ENCODE measurements at places on chromosomes 5 and 9.

DNA sequence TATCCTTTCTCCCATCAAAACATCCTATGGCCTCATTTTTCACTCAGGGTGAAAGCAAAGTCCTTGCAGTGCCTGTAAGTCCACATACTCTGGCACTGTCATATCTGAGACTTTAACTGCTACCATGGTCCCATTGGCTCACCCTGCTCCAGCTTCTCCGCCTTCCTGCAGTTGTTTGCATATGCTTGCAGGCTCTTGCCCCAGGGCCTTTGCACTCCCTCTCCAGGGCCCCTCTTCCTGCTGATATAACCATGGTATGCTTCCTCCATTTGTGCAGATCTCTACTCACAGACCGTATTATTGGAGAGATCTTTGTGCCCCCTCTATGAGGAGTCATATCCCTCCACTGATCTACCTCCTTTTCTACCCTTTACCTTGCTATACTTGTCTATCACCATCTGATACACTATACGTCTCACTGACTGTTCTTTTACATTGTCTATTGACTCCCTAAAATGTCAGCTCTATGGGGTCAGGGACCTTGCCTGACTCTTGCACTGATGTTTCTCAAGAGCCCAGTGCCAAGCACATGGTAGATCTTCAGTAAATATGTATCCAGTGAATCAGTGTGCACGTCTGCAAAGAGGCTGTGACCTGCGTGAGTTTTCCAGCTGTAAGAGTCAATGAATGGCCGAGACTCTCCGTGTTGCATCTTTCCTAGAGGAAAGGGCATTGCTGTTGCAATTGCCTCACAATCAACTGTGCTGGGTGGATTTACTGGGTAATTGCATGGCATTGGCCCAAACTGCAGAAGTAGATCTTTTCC lies 81.7 kb upstream of the CPEB4 start:
- DNase-seq = no peak

DNA sequence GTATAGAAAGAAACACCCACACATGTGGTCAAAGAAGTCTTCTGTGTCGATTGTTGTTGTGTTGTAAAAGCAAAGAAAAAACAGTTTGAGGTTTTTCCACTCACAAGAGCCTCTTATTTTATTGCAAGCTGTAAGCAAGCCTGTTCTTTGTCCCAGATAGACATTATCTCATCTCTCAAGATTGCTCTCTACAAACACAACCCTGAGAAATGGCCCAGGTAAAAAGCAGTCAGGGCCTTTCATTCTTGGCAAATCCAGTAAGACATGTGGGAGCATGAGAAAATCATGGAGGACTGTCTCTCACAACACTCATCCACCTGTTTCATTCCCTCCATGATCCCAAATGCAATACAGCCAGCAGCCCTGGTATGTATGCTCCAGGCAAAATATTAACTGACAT lies 286.6 kb upstream of the POU5F2 start:
- no peak for DNase-seq

DNA sequence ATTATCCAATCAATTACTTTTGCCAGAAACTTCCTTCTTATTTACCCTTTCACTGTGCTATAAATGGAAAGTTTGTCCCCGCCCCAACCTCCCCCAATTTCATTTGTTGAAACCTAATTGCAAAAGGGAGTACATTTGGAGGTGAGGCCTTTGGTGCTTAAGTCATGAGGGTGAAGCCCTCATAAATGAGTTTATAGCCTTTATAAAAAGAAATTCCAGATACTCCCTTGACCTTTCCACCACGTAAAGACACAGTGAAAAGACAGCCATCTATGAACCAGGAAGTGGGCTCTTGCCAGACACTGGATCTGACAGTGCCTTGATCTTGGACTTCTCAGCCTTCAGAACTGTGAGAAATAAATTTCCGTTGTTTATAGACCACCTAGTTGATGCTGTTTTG lies 82.3 kb downstream of the NUDT12 start:
- DNase-seq = no peak

- no peak for DNase-seq
These were observed 631.9 kb downstream of the PSAT1 start for GRCh38 chr9:78928625-78929405.

- no peak for DNase-seq
These were observed 205.0 kb upstream of the DMRTA1 start for GRCh38 chr9:22241611-22242010.

- no peak for DNase-seq
These were observed 61.1 kb upstream of the TAS2R1 start for GRCh38 chr5:9691261-9691660.

GRCh38 chr5:137867664-137868063 lies at the start of gene MYOT:
Gene MYOT, plus strand, starts transcription at chr5:137867860. Its CDS starts 2,792 bp downstream, at chr5:137870652.
- no peak for DNase-seq

GRCh38 chr5:15234366-15234765 lies 265.6 kb upstream of the FBXL7 start:
- no peak for DNase-seq

All from GM20000 (cell line).